ENCODE measurements at places on chromosomes 6 and 20.

DNA sequence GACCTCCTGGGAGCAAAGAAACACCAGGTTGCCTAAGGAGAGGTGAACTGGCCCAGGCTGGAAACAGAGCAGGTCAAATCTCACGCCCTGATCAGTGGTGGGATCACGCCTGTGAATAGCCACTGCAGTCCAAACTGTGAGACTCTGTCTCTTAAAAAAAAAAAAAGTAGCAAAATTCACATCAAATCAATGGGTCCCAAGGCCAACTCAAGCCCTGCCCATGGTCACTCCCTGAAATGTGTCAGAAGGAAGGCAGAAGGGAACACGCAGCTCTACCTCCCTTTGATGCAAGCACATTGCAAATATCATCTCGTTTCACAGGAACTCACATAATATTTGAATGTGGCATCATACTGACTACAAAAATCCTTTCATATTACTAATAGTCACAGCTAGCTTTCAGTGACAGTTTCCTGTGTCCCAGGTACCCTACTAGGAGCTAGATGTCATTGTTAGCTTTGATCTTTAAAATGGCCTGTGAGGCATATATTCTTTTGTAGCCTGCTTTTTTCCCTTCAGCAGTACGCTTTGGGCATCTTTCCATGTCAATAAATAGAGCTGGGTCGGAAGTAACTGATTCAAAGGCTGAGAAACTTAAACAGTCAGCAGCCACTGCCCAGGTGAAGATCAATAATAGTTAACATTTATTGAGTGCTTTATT lies 14.4 kb upstream of the TTPAL start:
- DNase-seq = no peak

GRCh38 chr6:109958626-109959025 lies 19.5 kb upstream of the GPR6 start:
- no peak for DNase-seq

DNA sequence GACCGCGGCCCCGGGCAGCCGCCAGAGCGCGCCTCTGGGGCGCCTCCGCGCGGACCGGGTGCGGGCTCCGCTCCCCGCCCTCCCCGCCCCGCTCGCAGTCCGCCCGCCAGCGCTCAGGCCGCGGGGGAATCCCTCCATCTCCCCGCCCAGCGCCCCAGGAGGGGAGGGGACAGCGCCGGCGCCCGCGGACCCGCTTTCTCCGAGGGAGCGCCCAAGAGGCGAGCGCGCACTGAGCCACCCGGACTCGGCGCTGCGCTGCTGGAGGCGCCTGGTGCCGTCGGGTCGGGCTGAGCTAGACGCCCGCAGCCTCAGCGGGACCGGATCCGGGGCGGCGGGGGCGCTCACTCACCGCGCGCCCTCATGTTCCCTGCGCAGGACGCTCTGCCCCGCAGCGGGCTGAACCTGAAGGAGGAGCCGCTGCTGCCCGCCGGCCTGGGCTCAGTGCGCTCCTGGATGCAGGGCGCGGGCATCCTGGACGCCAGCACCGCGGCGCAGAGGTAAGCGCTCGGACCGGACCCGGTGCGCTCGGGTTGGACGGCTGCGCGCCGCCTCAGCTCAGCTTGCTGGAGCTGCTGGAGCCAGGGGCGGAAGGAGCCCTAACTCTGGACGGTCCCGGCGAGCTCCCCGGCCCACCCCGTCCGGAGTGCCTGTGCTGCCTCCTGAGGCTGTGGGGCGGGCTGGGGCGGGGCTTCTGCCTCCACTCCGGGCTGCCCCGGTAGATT lies 867 bp downstream of the EBF4 start:
- no peak for DNase-seq

DNA sequence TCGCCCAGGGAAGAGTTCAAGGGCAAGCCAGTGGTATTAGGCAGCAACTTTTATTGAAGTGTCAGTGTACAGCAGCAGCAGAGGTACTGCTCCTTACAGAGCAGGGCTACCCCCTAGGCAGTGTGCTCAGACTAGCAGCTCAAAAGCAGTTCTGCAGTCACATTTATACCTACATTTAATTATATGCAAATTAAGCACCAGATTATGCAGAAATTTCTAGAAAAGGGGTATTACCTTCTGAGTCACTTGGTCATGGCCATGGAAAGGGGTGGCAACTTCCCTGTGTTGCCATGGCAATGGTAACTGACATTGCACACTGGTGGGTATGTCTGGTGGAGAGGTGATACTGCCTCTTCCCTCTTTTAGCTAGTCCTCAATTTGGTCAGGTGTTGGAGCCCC lies 2.1 kb upstream of the ZKSCAN4 start:
- DNase-seq = no peak

GRCh38 chr6:35008858-35009257 lies 119.8 kb downstream of the ANKS1A start:
- no peak for DNase-seq

GRCh38 chr6:77030929-77031674 lies 432.2 kb downstream of the HTR1B start:
- DNase-seq = peak; percentile 21

- DNase-seq = no peak
Measured at GRCh38 chr6:122781716-122782115, 2.2 kb downstream of the FABP7 start.

- peak; percentile 46 for DNase-seq
Measured at GRCh38 chr6:105620878-105621277, 218.0 kb upstream of the PREP start.

GRCh38 chr6:157075549-157076450 lies 247.5 kb downstream of the TMEM242 start:
- DNase-seq = peak; percentile 76

DNA sequence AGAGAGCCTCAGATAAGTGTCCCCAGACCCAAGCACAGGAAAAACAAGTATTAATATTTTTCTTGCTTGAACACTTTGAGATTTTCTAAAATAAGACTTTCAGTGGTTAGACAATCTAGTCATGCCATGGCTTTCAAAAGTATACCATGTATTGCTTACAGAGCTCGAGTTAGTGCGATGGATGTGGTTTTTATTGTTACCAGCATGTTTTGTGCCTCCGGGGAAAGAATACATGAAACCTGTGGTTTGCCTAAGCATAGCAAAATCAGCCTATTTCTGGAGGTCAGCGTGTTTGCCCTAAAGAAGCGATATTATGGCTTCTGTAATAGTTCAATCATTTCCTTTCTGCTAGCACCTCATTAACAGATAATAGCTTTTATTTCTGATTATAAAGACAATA lies 21.6 kb downstream of the RIN2 start:
- DNase-seq = no peak

DNA sequence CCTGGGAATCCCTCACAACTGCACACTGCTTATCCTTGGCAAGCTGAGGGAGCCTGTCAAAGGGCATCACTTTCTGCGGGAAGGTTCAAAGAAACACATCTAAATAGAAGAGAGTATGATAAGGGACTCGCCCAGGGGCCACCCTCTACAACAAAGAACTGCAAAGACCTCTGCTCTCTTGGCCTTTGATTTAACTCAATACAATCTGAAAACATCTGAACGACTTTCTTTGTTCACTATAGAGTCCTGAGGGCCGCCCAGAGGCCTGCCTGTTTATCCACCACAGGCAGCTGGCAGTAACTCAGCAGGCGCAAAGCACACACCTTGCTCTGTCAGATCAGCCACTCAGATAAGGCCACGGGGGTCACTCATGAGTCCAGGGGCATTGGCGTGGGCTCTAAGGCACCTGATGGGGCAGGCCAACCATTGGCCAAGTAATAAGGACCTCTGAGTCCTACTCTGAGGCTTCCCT lies 139.3 kb downstream of the UNC5CL start:
- DNase-seq = no peak

DNA sequence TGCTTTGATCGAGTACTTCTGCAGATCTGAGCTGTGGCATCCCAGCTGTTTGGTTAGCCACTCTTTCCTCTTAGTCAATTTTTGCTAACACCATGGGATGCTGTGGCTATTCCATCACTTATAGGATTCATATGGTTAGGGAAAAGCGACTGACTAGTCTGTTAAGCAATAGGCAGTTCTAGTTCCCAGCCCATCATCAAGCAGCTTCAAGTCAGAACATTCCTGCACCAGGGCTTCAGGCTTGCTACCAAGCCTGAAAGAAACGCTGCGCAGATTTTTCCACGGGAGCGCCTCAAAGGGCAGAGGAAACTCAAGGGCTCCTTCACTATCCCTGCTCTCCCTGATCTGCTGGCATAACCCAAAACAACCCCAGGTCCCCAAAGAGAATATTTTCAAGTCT lies 159.8 kb upstream of the SUPT3H start:
- peak; percentile 74 for DNase-seq

DNA sequence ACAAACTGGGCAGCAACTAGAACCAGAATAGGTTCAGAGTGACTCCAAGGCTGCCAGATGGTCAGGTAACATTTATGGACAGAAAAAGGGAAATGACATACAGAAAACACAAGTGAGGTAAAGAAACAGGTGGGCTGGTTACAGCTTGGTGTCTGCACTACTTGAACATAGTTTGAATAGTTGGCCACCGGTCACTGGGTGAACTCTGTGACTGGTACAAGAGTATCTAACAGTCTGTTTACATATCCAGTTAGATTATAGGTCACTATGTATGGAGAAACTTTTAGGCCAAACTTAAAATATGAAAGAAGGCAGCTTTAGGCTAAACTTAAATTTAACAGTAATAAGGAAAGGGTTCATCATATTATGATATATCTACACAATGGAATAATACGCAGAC lies 32.9 kb downstream of the LCA5 start:
- DNase-seq = no peak

GRCh38 chr6:63307581-63308246 lies 12.1 kb downstream of the LGSN start:
- peak; percentile 65 for DNase-seq
